ENCODE measurements at places on chromosomes 11 and 22.

- DNase-seq = no peak
These were observed 50.0 kb downstream of the CYP2R1 start for GRCh38 chr11:14842002-14842401.

DNA sequence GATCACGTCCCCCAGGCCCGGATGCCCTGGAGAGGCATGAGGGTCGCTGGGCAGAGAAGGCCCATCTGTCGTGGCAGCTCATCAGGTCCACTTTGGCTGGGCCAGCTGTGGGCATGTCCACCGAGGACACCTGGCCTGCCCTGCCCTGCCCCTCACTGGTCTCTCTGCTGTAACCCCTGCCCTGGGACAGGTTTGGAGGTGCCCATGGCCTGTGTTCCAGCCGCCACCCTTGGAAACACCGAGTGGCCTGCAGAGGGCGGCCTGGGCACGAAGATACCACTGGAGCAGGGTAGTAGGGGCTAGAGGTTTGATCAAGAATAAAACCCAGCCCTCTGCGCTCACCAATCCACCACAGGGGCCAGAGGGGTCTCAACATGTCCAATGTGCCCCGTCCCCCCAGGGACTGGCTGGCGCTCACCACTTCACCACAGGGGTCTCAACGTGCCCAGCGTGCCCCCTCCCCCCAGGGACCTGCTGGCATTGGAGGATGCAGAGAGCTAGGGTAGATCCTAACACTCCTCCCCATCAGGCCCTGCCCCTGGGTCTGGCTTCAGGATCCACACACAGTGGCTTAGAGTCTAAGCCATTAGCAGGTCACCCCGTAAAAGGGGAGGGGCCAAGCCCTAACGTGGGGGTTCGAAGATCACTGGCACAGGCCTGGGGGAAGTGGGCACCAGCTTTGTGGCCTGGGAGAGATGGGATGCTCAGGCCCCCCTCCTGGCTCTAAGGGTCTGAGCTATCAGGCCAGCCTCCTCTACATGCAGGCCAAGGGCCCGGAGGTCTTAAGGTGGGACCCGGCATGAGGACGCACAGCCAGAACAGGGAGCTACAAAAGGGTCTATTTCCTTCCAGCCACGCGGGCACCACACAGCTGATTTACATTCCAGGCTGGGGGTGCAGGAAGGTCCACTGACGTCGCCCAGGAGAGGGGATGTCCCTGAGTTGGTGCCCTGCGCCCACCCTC, 1.3 kb upstream of the HDAC10 start:
- DNase-seq = peak; percentile 74

- DNase-seq = no peak
These were observed 1.0 kb upstream of the PKNOX2 start for GRCh38 chr11:125163431-125164063.

DNA sequence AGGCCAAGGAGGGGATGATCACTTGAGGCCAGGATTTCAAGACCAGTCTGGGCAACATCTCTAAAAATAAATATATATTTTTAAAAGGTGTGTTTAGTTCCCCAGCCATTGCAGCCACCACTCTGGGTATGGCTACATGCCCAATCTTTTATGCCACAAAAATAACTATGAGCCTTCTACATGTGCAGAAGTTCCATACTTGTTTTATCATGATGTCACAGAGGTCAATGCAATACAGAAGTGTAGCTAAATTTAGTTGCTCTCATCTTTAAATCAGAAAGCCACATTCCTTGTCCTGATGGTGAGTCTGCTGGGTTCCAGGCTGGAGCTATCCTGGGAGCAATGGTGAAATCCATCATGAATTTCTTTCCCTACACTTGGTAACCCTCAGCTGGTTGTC, 436.3 kb downstream of the DYNC2H1 start:
- no peak for DNase-seq

- no peak for DNase-seq
These were observed 302.4 kb downstream of the MN1 start for GRCh38 chr22:27499121-27499520.

- DNase-seq = no peak
These were observed 1.7 kb downstream of the USP35 start for GRCh38 chr11:78190374-78190773.

- no peak for DNase-seq
These were observed 472.9 kb downstream of the SOX6 start for GRCh38 chr11:15883455-15883920.

DNA sequence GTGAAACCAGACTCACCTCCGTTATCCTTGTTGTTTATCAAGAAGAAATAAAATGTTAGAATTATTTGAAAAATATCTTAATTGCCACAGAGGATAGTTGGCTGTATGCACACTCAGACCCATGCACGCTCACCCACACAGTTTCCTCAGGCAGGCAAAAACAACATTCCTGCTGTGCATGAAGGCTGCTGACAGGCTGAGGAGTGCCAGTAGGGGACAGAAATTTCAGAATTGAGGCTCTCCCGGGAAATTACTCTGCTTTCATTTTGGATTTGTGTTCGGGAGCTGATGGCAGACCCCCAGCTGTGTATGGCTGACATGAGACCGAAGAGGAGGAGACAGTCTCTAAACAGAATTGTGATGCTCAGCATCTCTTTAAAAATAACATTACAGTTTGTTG, 87.5 kb downstream of the AMOTL1 start:
- DNase-seq = no peak

DNA sequence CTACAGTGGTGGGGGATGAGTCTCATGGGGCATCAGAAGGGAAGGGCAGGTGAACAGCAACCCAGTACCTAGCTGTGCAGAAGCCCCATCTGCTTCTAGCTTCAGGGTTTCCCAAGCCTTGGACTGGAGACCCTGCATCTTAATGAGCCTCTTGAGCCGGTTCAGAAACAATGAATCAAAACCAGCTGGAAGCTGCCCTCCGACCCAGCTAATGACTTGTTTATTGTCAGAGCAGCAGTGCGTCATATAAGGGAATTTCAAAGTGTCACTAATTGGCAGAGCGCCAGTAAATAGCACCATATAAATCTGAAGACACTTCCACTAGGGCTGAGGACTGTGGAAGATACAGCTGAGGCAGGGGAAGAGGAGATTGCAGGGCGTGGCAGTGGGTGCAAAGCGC, 57.5 kb downstream of the RPUSD4 start:
- no peak for DNase-seq

DNA sequence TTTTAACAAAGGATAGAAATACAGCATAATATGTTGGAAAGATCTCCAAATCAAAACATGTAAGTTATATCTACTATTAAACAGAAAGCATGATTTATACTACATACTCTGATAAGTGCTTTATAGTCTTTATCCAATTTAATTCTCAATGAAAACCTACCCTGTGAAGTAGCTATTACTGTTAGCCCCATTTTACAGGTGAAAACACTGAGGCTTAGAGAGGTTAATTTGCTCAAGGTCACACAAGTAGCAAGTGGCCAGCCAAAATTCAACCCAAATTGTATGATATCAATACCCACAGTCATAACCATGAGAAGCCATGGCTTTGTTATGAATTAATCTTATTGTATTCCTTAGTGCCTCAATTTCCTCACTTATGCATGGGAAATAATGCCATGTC, 675 bp upstream of the OR5AN1 start:
- no peak for DNase-seq

DNA sequence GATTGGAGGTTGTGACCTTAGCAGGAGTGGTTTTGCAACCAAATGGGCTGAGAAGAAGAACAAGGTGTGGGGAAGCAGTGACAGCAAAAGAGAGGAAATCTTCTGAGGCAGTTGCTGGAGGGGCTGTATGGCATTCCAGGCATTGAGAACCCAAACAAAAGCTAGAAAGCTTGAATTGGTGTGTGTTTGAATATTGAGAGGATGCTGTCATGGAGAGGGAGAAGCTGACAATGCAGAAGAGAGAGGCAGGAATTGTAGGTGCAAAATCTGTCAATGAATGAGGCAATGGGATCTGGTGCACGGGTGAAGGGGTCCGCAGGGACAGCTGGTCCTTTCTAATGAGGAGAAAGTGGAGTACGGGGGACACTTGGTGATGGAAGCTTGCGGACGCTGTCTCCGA, 123.4 kb downstream of the C11orf91 start:
- DNase-seq = no peak

GRCh38 chr22:40511604-40512003, 124.9 kb downstream of the MRTFA start:
- DNase-seq = no peak

DNA sequence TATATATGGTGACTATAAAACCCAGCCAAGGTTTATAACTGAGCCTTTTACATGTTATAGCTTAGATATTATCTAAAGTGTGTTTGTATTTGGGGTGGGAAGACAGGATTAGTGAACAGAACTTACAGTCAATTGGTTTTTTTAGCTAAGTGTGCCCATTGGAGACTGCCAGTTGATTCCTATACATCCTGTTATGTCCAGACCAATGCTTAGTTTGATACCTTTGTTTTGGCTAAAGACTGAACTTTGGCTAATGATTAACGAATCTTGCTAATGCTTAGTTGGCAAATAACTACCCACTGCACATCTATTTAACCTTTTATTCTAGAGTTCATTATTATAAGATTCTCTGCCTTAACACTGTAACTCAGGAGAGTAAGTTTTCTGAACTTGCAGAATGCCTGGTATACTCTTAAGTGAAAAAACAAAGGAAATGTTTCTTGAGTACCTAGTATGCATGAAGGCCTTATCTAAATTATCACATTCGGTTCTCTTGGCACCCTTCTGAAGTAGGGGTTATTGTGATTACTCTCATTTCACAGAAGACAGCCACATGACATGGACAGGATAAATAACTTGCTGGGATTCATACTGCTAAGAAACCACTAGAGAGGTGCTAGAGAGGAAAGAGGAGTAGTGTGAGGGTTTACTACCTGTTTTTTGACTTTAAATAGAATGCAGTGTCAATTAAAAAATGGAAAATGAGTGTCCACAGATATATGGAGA, 54.0 kb downstream of the KREMEN1 start:
- no peak for DNase-seq

DNA sequence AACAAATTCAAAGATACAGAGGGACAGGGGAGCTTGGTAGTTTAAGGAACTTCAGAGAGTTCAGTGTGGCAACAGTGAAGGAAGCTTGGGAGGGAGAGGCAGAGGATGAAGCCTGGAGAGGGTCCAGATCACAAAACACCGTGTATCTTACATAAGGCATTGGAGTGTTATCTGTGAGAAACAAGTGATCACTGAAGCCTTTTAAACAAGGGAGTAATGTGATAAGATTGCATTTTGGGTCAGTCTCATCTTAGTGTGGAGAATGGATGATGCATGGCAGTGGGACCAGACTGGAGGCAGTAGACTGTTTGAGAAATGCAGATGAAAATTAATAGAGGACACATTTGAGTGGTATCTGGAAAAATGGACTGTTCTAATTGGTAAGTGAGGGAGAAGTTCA, 79.4 kb downstream of the EXT2 start:
- no peak for DNase-seq

GRCh38 chr22:44793106-44793505, 40.7 kb downstream of the ARHGAP8 start:
- no peak for DNase-seq

DNA sequence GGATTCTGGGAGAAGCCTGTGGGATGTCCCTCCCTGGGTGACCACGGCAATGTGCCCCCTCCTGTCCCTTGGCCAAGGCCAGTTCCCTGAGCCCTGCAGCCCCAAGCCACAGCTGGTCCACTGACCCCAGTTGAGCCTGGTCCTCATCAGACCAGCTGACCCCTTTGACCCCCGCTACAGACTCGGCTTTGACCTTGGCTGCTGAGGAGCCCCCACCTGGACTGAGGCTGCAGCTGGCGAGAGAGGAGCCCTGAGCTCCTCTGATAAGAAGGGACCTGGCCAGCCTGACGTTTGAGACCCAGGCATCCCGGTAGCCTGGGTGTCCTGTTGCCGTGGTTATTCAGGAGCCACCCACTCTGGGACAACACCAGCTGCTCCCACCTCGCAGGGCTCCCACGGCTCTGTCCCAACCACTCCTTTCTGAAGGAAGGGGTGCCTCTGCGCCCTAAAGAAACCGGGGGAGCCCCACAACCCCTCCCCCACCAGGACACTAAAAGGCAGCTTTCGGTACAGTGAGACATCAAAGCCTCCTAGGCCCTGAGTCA, 3.0 kb downstream of the ASCL2 start:
- no peak for DNase-seq

DNA sequence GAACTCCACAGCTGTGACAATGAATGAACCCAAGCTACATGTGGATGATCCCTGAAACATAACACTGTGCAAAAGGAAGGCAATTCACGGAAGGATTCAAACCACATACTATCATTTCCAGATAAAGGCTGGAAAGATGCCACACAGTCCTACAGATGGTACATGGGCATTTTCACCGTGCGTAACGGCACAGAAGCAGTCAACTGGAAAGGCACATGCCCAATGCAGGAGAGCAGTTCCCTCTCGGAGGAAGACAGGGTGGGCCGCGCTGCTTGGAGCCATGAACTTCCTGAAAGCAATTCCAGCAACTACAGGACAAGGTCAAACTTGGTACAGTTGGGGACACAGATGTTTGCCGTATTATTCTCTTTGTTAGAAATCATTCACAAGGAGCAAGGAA, 103.7 kb downstream of the SHANK2 start:
- no peak for DNase-seq

GRCh38 chr11:61539006-61539405, 30.5 kb downstream of the LRRC10B start:
- no peak for DNase-seq

DNA sequence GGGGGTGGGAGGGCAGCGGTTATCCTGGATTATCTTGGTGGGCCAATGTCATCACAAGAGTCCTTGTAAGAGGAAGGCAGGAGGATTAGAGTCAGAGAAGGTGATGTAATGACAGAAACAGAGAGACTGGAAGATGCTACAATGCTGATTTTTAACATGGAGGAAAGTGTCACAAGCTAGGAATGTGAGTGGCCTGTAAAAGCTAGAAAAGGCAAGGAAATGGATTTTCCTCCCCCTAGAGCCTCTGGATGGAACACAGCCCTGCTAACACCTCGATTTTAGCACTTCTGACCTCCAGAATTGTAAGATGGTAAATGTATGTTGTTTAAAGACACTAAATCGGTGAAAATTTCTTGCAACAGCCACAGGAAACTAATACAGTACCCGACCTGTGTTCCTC, 109.3 kb downstream of the MN1 start:
- no peak for DNase-seq

GRCh38 chr11:63560506-63561180, 2.5 kb downstream of the PLAAT2 start:
- no peak for DNase-seq

GRCh38 chr11:119787074-119787461, 58.1 kb upstream of the NECTIN1 start:
- no peak for DNase-seq

- no peak for DNase-seq
These were observed 10.3 kb downstream of the MRGPRF start for GRCh38 chr11:69002570-69003231.

GRCh38 chr11:128573638-128574037, 13.7 kb downstream of the ETS1 start:
- no peak for DNase-seq

All from stimulated activated CD4-positive, alpha-beta T cell treated with anti-CD3 and anti-CD28 coated beads, Interleukin-4, amount 100 ng/mL, for 1 hour (primary cell).